ENCODE measurements at places on chromosomes 3 and 15. TPM values are rescaled to one million over a fixed set of nuclear protein-coding genes. Genes with fewer than 3 reads are reported as not detected.

The ALDH1A3 gene
- total RNA-seq: 3.4 TPM

The TMEM62 gene
- total RNA-seq: 16.9 TPM

The ARID3B gene
- 4.7 TPM for total RNA-seq

The GRK7 gene
- total RNA-seq: not detected

The MCF2L2 gene
- total RNA-seq: 2.6 TPM

The SHC4 gene
- total RNA-seq: 0.49 TPM

The FEZF2 gene
- total RNA-seq: not detected

The NAA80 gene
- 11.4 TPM for total RNA-seq

The GP9 gene
- total RNA-seq: not detected

The GOLGA6B gene
- not detected for total RNA-seq

The SNAP23 gene
- total RNA-seq: 65.7 TPM

The CSPG5 gene
- total RNA-seq: 0.71 TPM

The ST3GAL6 gene
- 1.5 TPM for total RNA-seq

The CD200R1 gene
- not detected for total RNA-seq

The ARPIN gene
- total RNA-seq: 7.1 TPM

The RLBP1 gene
- not detected for total RNA-seq

The TMEM89 gene
- not detected for total RNA-seq
